ENCODE measurements at places on chromosomes 16 and 17.

GRCh38 chr17:10754109-10754508 lies 24.3 kb upstream of the TMEM220 start:
- peak; percentile 68 for DNase-seq

- DNase-seq: no peak
These were observed 67.3 kb upstream of the CACNG3 start for GRCh38 chr16:24188751-24189318.

DNA sequence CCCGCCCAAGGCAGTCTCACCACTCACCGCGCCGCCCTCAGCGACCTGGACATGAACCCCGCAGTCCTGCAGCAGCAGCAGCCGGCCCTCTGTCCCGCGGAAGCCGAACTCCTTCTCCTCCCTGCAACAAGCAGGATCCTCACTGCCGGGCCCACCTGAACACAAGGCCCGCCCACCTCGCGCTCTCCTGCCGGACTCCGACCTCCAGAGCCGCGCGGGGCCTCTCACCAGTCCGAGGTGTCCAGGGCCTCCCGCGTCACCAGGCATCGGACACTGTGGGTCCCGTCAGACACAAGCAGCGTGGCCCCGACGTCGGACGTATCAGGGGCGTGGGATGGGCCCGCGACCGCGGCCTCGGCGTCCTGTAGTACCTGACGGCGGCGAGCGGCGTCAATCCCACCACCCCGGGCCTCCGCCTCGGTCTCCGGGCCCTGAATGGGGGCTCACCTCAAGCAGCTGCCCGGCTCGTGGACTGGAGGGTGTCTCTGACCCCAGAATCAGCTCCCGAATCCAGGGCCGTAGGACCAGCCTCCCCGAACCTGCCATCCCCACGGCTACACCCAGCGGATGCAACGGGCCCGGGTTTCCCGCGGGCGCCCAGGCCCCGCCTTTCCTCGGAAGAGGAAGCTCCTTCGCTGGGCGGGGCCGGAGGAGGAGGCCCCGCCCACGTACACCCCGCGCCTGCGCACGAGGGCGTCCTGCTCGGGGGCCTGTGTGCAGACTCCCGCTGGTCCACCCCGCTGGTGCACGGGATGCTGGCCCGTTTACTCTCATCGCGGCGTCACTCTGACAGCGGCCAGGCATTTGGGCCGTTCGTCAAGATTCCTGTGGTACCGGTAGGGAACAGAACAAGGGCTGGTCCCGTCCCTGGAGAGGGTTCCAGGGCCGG lies at the start of gene ACD:
Gene ACD (minus strand): TSS at position 586 of the 889 bp plus-strand sequence. CDS start 40 bp downstream, at position 546.
- peak; percentile 96 for DNase-seq

DNA sequence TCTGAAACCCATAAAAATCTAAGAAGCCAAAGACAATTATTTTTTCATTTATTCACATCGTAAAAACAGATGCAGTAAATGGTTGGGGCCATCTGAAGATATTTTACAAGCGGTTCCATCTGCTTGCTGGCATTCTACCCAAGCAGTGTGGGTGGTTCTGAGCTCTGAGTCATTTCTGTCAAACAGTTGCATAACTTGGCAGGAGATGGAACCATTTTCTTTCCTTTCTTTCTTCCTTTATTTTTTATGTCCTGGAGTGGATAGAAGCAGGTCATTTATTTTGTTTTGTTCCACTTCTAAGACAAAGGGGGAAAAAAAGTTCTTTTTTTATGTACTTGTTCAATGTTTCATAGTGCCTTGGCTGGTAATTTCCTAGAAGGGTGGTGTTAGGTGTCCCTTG lies 1151.9 kb upstream of the GOT2 start:
- no peak for DNase-seq

GRCh38 chr16:47008174-47008573 lies 34.7 kb upstream of the DNAJA2 start:
- no peak for DNase-seq

- no peak for DNase-seq
These were observed 23.7 kb downstream of the NOD2 start for GRCh38 chr16:50717091-50717490.

DNA sequence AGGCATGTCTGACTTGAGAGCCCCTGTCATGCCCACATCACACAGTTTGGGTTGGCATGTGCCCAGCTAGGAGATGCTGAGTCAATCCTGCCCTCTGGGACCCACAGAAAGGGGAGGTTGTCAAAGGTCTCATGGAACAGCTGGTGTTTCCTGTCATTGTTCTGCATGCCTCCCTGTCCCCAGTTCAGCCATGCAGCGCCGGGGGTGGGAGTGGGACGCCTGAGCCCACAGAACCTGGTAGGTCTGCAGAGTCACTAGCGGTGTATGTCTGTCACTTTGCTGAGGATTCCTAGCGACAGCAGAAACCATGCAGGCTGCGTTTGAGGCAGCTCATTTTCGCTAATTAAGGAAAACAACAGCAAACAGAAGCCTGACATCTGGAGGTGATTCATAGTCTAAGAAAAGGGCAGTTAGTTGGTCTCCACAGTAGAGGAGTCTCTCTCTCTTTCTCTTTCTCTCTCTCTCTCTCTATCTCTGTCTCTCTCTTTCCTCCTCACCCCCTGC lies 19.6 kb upstream of the CCL1 start:
- peak; percentile 79 for DNase-seq

- DNase-seq: peak; percentile 43
These were observed 716 bp downstream of the TMEM94 start for GRCh38 chr17:75457047-75457654.

DNA sequence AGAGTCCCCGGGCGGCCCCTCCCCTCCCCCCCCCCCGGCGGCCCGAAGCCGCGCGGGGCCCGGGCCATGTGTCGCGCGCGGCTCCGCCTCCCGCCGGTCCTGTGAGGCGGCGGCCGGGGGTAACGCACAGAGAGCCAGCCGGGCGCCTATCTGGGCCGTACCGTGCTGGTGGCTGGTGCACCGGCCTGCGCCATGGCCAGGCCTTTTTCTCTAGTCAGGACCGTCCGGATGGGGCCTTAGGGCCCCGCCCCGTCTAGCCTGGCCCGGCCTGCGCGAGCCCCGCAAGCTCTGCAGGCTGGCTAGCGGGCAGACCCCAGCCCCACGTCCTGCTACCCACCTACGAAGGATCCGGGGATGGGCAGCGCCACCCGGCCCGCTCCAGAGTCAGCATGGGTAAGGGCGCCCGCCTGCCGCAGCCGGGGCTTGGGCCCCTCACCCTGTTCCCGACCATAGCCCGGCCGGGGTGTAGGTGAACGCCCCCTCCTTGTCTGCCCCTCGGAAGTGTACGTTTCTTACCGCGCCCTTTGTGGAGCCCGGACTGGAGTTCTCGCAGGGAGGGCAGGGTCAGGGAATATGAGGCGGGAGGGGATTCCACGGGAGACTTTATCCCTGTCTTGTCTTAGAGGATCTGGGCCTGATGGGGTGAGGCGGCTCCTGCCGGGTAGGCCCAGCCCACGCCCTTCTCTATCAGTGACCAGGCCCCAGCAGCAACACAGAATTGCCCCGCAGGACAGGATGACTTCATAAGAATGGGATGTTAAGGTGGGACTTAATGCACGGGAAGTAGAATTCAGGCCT lies at the start of gene CENPT:
Gene CENPT (minus strand): TSS at position 630 of the 798 bp plus-strand sequence. CDS start 13,834 bp downstream, outside the sequence.
- DNase-seq: peak; percentile 81

DNA sequence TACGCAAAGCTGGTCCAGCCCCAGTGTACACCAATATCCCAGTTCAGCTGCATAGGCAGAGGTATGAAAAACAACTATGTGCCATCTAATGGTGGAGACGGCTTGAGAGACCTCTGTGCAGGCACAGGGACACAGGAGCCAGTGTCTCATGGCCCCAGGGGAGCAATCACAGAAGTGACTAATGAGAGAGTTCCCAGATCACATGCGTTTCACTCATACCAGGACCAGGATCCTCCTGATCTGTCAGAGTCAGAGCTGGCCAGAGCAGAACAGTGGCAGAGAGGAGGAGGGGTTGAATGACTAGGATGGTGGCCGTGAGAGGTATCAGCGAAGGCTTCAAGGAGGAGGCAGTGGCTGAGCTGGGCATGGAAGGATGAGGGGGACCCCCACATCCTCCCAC lies 41.1 kb downstream of the TMEM132E start:
- DNase-seq: no peak

GRCh38 chr17:38563362-38564253 lies 42.1 kb downstream of the SRCIN1 start:
- DNase-seq: no peak

Measured in hematopoietic multipotent progenitor cell treated with erythropoietin and hydrocortisone succinate and interleukin-3 and kit ligand, for 4 days (in vitro differentiated cells).